ENCODE measurements at places on chromosomes 3 and 15. TPM values are rescaled to one million over a fixed set of nuclear protein-coding genes. Genes with fewer than 3 reads are reported as not detected.

- H3K4me1 ChIP-seq, result peaks cover 25% of the 10 kb centered on the region
- H3K4me3 ChIP-seq, result no peak overlapping the region
- peak overlapping the region; percentile 65 for H3K27ac ChIP-seq
- H3K27me3 ChIP-seq, result no peaks in the 10 kb centered on the region
- H3K36me3 ChIP-seq, result peaks cover 55% of the 10 kb centered on the region
Measured at GRCh38 chr15:89837134-89837829, 22.6 kb upstream of the ANPEP start.

GRCh38 chr15:33378866-33379480 lies 68.2 kb downstream of the RYR3 start:
- peaks cover 10% of the 10 kb centered on the region for H3K27me3 ChIP-seq
- DNase-seq, result no peak
- H3K4me1 ChIP-seq, result no peaks in the 10 kb centered on the region
- no peaks in the 10 kb centered on the region for H3K36me3 ChIP-seq

PARP15 gene
- 0.80 TPM for total RNA-seq

COL6A5 gene
- total RNA-seq, result not detected

- H3K27ac ChIP-seq, result no peak overlapping the region
- H3K4me1 ChIP-seq, result no peaks in the 10 kb centered on the region
- H3K27me3 ChIP-seq, result no peaks in the 10 kb centered on the region
- H3K36me3 ChIP-seq, result no peaks in the 10 kb centered on the region
- no peak overlapping the region for H3K4me3 ChIP-seq
Measured at GRCh38 chr3:108947855-108948254, 5.8 kb downstream of the GUCA1C start.

DNA sequence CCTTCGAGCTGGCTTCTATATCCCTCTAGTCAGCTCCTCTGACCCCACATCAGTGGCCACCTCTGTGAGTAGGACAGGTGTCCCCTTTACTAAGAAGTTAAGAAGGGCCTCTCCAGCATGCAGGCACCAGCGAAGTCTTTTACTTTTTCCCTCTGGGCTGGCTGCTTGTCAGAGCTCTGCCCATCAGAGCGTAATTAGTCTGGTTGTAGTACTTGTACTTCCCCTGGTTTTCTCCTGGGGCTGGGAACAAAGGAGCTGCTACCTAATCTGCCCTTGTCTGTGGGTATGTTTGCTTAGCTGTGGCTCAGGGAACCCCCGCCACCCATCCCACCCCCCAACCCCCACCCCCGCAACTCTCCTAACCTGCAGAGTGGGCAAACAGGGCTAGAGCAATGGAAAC lies 27.4 kb upstream of the ALPK3 start:
- H3K4me3 ChIP-seq, result no peak overlapping the region
- no peak for DNase-seq
- H3K4me1 ChIP-seq, result peaks cover 60% of the 10 kb centered on the region
- no peaks in the 10 kb centered on the region for H3K27me3 ChIP-seq

ZBED2 gene
- not detected for total RNA-seq

GRCh38 chr15:74252721-74253120 lies 16.6 kb downstream of the CCDC33 start:
- H3K36me3 ChIP-seq, result no peaks in the 10 kb centered on the region
- no peak overlapping the region for H3K27ac ChIP-seq
- peaks cover 12% of the 10 kb centered on the region for H3K27me3 ChIP-seq

GRCh38 chr15:85974742-85975141 lies 104.9 kb upstream of the AGBL1 start:
- no peaks in the 10 kb centered on the region for H3K36me3 ChIP-seq
- no peak overlapping the region for H3K27ac ChIP-seq
- H3K4me1 ChIP-seq, result no peaks in the 10 kb centered on the region
- DNase-seq, result no peak
- H3K27me3 ChIP-seq, result peaks cover 28% of the 10 kb centered on the region

GRCh38 chr3:120274739-120275167 lies 10.3 kb downstream of the GPR156 start:
- peaks cover 6% of the 10 kb centered on the region for H3K4me1 ChIP-seq
- H3K4me3 ChIP-seq, result no peak overlapping the region
- no peak overlapping the region for H3K27ac ChIP-seq
- H3K36me3 ChIP-seq, result no peaks in the 10 kb centered on the region
- peak; percentile 38 for DNase-seq

GRCh38 chr3:185732782-185733181 lies 92.1 kb downstream of the IGF2BP2 start:
- no peaks in the 10 kb centered on the region for H3K4me1 ChIP-seq
- no peaks in the 10 kb centered on the region for H3K36me3 ChIP-seq
- no peak overlapping the region for H3K4me3 ChIP-seq
- no peak overlapping the region for H3K27ac ChIP-seq

- DNase-seq, result no peak
- H3K36me3 ChIP-seq, result no peaks in the 10 kb centered on the region
- no peaks in the 10 kb centered on the region for H3K27me3 ChIP-seq
- peaks cover 20% of the 10 kb centered on the region for H3K4me1 ChIP-seq
- H3K4me3 ChIP-seq, result no peak overlapping the region
- H3K27ac ChIP-seq, result no peak overlapping the region
Measured at GRCh38 chr3:15822281-15822680, 24.5 kb upstream of the ANKRD28 start.

SGO1 gene
- 0.38 TPM for total RNA-seq

- H3K36me3 ChIP-seq, result no peaks in the 10 kb centered on the region
- H3K27ac ChIP-seq, result no peak overlapping the region
- H3K4me3 ChIP-seq, result no peak overlapping the region
- DNase-seq, result no peak
- no peaks in the 10 kb centered on the region for H3K27me3 ChIP-seq
Measured at GRCh38 chr3:113096188-113096892, 105.6 kb downstream of the GTPBP8 start.

- DNase-seq, result no peak
- no peaks in the 10 kb centered on the region for H3K27me3 ChIP-seq
- H3K36me3 ChIP-seq, result peaks cover 51% of the 10 kb centered on the region
Measured at GRCh38 chr3:111963424-111963823, 15.4 kb upstream of the ABHD10 start.

DNA sequence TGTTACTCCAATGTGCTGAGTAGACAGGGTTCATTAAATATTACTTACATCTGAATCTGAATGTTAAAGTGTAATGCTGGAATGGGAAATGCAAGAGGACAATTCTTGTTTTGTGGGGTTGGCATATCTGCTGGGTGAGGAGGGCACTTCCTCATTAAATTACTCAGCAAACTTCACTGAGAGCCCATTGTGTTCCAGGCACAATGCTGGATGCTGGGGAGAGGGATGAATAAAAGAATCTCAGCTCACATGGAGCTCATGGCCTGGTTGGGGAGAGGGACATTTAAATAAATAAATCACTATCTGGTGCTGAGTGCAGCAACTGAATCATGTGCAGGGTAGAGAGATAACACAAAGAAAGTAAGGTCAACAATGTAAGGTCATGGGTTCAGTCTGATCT lies 199.2 kb upstream of the CFAP20DC start:
- no peak overlapping the region for H3K4me3 ChIP-seq
- H3K36me3 ChIP-seq, result no peaks in the 10 kb centered on the region
- peaks cover 44% of the 10 kb centered on the region for H3K4me1 ChIP-seq
- DNase-seq, result no peak
- no peak overlapping the region for H3K27ac ChIP-seq

- no peaks in the 10 kb centered on the region for H3K36me3 ChIP-seq
- peaks cover 17% of the 10 kb centered on the region for H3K4me1 ChIP-seq
- H3K4me3 ChIP-seq, result no peak overlapping the region
- no peaks in the 10 kb centered on the region for H3K27me3 ChIP-seq
- peak overlapping the region; percentile 21 for H3K27ac ChIP-seq
Measured at GRCh38 chr3:104461431-104461830, 905.3 kb upstream of the ALCAM start.

THOC7 gene
- 79.4 TPM for total RNA-seq

DNA sequence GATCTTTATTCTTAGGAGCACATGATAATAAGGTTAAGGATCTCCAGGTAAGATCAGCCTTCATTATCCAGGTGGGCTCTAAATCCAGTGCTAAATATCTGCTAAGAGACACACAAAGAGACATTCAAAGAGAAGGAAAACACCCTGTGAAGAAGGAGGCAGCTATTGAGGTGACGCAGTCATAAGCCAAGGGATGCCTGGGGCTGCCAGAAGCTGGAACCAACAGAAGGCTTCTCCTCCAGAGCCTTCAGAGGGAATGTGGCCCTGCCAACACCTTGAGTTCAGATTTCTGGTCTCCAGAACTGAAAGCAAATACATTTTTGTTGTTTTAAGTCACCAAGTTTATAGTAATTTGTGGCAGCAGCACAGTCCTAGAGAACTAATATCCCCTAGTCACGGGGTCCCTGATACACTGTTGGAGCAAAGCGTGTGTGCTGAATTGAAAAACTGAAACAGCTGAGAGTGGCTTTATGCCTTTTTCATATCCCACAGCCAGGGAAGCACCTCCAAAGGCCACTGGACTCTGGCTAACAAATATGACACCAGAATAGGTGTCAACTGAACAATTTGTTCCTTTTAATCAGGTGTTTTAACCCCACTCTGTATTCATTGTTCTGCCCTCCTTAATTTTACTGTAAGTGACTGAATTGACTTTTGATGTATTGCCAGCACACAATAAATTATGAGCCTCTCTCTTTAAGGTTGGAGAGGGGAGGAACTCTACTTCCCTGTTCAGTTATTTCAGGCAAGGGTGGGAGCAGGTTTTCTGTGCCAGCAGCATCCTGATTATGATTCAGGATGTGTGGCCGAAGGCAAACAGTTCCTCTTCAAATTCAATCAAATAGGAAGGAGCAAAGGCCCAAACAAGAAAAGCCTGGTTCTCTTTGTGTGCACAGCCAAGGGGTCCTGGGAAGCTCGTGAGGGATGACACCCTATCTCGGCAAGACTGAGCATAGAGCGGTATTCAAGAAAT lies 151.8 kb upstream of the HES1 start:
- H3K36me3 ChIP-seq, result no peaks in the 10 kb centered on the region
- H3K4me1 ChIP-seq, result peaks cover 59% of the 10 kb centered on the region
- peak overlapping the region; percentile 62 for H3K27ac ChIP-seq
- peaks cover 49% of the 10 kb centered on the region for H3K27me3 ChIP-seq
- H3K4me3 ChIP-seq, result no peak overlapping the region

GRCh38 chr15:43292375-43293078 lies 25.8 kb upstream of the TGM5 start:
- H3K27ac ChIP-seq, result no peak overlapping the region
- no peak overlapping the region for H3K4me3 ChIP-seq
- no peaks in the 10 kb centered on the region for H3K36me3 ChIP-seq
- no peak for DNase-seq

DNA sequence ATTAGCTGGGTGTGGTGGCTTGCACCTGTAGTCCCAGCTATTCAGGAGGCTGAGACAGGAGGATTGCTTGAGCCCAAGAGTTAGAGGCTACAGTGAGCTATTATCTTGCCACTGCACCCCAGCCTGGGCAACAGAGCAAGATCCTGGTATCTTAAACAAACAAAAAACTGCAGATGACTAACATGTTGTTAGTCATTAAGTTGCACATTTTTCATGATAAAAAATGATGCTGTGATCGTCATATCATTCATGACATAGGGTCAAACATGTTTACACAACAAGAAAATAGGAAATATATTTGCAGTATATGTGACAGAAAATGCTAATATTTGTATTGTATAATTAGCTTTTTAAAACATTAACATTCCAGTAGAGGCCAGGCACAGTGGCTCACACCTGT lies 20.2 kb upstream of the DAPK2 start:
- H3K4me1 ChIP-seq, result peaks cover 26% of the 10 kb centered on the region
- H3K27ac ChIP-seq, result no peak overlapping the region
- peaks cover 1% of the 10 kb centered on the region for H3K36me3 ChIP-seq
- H3K27me3 ChIP-seq, result no peaks in the 10 kb centered on the region
- no peak for DNase-seq

CDCP1 gene
- 0.25 TPM for total RNA-seq
